ENCODE measurements at places on chromosomes 16 and 17. TPM values are rescaled to one million over a fixed set of nuclear protein-coding genes. Genes with fewer than 3 reads are reported as not detected.

The PIGS gene
- total RNA-seq = 64.2 TPM

The CBX8 gene
- 14.2 TPM for total RNA-seq

DNA sequence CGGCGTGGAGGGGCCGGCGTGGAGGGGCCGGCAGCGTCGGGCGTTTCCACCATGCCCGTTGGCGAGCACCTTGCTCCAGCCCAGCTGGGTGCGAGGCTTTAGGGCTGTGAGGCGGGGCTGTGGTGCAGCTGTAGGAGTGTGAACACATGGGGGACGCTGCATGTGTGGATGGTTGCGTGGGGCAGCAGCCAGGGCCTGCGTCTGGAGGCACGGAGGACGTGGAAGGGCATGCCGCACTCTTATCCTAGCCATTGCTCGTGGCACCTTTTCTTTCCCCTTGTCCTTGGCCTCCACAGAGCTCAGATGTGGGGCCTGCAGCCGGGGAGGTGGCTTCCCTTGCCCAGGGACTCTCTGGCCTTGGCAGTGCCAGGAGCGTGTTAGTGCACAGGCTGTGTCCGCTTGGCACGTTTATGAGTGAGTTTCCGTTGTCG lies 47.8 kb downstream of the PDPK1 start:
- H3K36me3 ChIP-seq = no peaks in the 10 kb centered on the region
- no peak overlapping the region for H3K27ac ChIP-seq
- no peaks in the 10 kb centered on the region for H3K27me3 ChIP-seq
- H3K4me1 ChIP-seq = no peaks in the 10 kb centered on the region
- DNase-seq = no peak

- no peaks in the 10 kb centered on the region for H3K36me3 ChIP-seq
- H3K4me3 ChIP-seq = no peak overlapping the region
- H3K27ac ChIP-seq = no peak overlapping the region
- no peak for DNase-seq
- H3K27me3 ChIP-seq = peaks cover 5% of the 10 kb centered on the region
- no peaks in the 10 kb centered on the region for H3K4me1 ChIP-seq
These were observed 455.1 kb downstream of the XYLT1 start for GRCh38 chr16:17015702-17016101.

DNA sequence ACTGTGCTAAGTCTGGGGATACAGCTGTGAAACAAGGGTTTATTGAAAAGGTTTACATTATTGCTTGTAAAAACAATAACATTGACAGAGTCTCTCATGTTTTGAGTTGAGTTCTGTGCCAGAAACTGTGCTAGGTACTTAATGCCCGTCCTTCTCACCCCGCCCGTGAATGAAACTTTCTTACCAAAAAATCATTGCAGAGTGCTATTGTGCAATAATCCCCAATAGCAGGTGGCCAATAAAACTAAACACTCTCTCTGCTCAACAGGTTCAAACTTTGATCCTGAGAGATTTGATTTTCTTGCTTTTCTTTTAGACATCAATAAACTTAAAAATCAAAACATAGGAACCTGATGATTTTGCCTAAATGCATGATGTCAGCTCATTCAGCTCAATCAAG lies 441.6 kb downstream of the HAPSTR1 start:
- H3K36me3 ChIP-seq = no peaks in the 10 kb centered on the region
- H3K4me1 ChIP-seq = no peaks in the 10 kb centered on the region
- peaks cover 3% of the 10 kb centered on the region for H3K27me3 ChIP-seq
- no peak overlapping the region for H3K4me3 ChIP-seq
- no peak overlapping the region for H3K27ac ChIP-seq

DNA sequence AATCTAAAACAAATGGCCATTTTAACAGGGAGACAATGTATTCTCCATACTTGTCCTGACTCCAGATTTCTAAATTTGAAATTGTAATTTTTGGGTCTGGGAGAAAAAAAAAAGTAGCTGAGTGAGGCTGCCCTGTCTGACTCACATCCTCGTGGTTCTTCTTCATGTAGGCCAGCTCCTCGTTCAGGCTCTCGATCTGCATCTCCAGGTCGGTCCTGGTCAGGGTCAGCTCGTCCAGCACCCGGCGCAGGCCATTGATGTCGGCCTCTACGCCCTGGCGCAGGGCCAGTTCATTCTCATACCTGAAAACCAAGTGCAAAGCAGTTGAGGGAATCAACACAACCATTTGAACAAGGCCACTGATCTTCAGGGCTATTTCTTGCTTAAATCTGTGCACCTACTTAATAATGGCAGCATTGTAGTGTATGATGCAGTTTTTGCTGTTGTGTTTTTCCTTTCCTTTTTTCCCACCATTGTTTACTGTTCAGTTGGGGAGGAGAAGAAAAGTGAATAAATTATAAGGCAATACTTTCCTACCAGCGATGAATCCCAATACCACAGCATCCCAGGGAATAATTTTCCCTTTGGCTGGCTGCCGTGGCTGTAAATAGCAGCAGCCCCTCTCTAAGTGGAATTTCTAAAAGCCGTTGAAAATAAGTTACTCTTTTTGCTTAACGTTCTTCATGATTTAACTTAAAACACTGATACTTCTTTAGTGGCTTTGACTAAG lies 2.2 kb downstream of the KRT12 start:
- H3K27ac ChIP-seq = no peak overlapping the region
- DNase-seq = no peak
- H3K27me3 ChIP-seq = no peaks in the 10 kb centered on the region
- no peaks in the 10 kb centered on the region for H3K4me1 ChIP-seq
- H3K36me3 ChIP-seq = no peaks in the 10 kb centered on the region

DNA sequence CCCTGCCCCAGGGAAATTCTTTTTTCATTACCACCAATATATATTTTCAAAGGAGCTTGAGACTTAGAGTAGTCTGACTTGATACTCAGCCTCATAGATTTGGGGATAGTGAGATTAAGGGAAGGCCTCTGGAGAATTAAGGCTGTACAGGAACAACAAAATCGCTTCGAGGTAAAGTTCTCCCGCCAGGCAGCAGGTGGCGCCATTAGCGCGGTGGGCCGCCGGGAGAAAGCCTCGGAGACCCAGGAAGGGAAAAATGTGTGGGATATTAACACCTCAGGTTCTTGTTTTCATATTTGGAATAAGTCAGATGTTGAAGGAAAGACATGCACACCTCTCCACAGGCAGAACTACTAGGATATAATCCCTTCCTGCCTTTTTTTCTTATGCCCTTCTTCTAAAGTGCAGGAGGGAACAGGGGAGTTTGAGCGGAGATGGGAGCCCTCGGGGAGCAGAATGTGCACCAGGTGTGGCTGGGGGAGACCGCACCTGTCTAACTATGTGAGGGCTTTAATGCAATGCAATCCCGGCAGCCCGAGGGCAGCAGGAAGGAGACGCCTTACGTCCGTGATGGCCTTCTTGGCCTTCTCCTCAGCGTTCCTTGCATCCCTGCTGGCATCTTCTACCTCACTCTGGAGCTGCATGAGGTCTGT lies 25.9 kb downstream of the MYH3 start:
- H3K36me3 ChIP-seq = no peaks in the 10 kb centered on the region
- H3K27ac ChIP-seq = no peak overlapping the region
- DNase-seq = no peak
- peaks cover 35% of the 10 kb centered on the region for H3K27me3 ChIP-seq

DNA sequence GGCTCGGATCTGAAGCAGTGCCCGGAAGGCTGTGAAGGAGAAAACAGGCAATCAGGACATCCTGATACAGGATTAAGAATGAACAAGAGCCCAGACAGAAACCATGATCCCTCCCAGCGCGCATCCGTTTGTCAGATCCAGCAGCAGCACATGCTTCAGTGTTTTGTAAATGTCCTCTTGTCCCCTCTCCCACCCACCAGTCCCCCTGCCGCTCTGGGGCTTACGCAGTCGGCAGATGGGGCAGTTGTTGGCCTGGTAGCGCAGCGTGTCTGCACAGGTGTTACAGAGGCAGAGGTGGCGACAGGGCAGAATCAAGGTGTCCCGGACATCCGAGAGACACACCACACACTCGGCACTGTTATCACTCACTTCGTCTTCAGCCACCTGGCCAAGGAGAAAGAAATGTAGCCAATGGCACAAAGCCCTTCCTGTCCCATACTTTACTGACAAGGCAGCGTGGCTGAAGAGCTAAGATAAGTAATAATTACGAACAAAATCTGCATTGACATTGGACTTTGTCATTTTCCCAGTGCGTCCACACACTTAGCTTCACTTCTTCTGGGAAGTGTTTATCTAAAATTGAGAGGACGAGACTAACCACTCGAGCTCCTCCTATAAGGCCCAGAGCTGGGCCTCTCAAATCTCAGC lies 20.7 kb upstream of the FOXJ1 start:
- no peak for DNase-seq
- H3K36me3 ChIP-seq = no peaks in the 10 kb centered on the region
- no peaks in the 10 kb centered on the region for H3K27me3 ChIP-seq
- no peaks in the 10 kb centered on the region for H3K4me1 ChIP-seq
- H3K27ac ChIP-seq = no peak overlapping the region
- H3K4me3 ChIP-seq = no peak overlapping the region

DNA sequence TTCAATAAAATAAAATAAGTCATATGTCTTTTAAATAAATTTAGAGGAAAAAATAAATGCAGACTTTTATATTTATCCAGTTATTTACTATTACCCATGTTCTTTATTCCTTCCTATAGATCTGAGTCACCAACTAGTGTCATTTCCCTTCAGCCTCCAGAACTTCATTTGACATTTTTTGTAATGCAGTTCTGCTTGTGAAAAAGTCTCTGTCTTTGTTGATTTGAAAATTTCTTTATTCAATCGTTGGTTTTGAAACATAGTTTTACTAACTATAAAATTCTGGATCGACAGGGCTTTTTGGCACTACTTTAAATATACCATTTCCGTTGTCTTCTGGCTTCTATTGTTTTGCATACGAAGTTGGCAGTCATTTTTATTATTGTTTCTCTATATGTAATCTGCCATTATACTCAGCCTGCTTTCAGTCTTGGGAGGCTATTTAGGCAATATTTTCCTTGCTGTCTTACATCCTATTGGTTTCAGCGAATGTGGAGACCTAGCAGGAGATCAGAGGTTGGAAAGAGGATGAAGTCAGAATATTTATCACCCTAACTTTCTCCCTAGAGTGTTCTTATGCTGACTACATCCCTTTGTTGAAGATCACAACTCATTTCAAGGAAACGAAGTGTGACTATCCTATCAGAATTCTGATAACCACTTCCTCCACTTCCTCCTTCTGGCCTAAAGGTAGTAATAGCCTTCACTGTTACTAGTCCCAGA lies 42.0 kb upstream of the SLC6A2 start:
- DNase-seq = no peak
- no peak overlapping the region for H3K4me3 ChIP-seq
- no peak overlapping the region for H3K27ac ChIP-seq
- no peaks in the 10 kb centered on the region for H3K4me1 ChIP-seq
- no peaks in the 10 kb centered on the region for H3K27me3 ChIP-seq

GRCh38 chr17:5283571-5284315 lies 1.7 kb downstream of the RABEP1 start:
- peak overlapping the region; percentile 20 for H3K27ac ChIP-seq
- H3K4me1 ChIP-seq = peaks cover 16% of the 10 kb centered on the region
- H3K27me3 ChIP-seq = no peaks in the 10 kb centered on the region
- H3K36me3 ChIP-seq = no peaks in the 10 kb centered on the region

DNA sequence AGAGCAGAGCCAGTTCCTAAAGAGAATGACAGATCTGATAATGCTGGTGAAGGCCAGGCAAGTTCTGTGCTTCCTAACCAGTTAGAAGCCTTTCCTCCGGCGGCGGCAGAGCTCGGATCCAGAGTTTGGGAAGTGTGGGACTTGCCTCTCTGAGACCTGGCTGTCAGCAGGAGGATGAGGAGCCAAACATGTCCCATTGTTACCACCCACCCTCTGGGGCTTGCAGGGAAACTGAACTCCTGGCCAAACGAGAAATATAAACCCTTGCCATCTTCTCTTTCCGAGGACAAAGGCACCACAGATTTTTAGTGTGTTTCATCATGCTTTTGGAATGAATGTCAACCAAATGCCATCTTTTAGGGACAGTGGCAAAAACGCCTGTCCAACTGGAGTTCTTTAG lies 80.2 kb upstream of the SMURF2 start:
- no peak overlapping the region for H3K4me3 ChIP-seq
- DNase-seq = no peak
- no peak overlapping the region for H3K27ac ChIP-seq

- DNase-seq = no peak
- H3K4me1 ChIP-seq = no peaks in the 10 kb centered on the region
- no peak overlapping the region for H3K4me3 ChIP-seq
- no peaks in the 10 kb centered on the region for H3K36me3 ChIP-seq
These were observed 267.4 kb upstream of the PSMD7 start for GRCh38 chr16:74029115-74029792.

- H3K36me3 ChIP-seq = no peaks in the 10 kb centered on the region
- DNase-seq = no peak
- no peaks in the 10 kb centered on the region for H3K27me3 ChIP-seq
- no peak overlapping the region for H3K27ac ChIP-seq
- 0 out of 2 replicates have a peak, but pooled peaks cover 2% of the 10 kb centered on the region for H3K4me1 ChIP-seq
These were observed 95.5 kb upstream of the ZNF469 start for GRCh38 chr16:88287219-88287618.

- no peaks in the 10 kb centered on the region for H3K36me3 ChIP-seq
- no peak for DNase-seq
- H3K4me3 ChIP-seq = no peak overlapping the region
- H3K27ac ChIP-seq = no peak overlapping the region
- H3K27me3 ChIP-seq = peaks cover 28% of the 10 kb centered on the region
- no peaks in the 10 kb centered on the region for H3K4me1 ChIP-seq
These were observed 10.9 kb upstream of the CCL8 start for GRCh38 chr17:34308371-34308770.

DNA sequence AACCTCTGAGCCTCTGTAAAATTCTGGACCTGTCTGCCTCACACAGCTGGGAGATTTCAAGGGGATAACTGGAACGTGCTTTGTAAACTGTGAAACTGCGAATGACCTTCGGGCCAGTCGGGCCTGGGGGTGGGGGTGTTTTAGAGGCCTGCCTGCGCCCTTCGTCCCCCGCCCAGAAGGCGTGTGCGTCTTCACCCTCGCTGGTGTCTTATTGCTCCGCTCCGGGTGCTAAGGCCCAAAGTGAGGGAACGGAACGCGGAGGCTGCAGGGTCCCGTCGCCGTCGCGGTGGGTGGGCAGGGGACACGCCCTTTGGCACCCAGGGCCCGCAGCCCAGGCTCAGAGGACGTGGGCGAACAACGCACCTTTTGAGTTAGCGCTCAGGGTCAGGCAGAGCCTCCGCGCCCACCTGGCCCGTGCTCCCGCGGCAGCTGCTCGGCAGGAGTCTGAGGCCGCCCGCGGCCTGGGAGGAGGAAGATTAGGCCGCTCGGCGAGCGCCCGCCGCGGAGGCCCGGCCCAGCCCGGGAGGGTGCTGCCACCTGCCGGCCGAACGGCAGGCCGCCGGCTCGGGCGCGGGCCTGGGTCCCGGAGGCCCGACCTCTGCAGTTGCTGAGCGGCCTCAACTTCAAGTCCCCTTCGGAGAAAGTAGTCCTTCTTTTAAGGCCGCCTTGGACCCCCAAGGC lies 29.7 kb downstream of the DCAKD start:
- peaks cover 4% of the 10 kb centered on the region for H3K4me1 ChIP-seq
- 0 out of 2 replicates have a peak, but pooled peaks cover 4% of the 10 kb centered on the region for H3K27me3 ChIP-seq
- H3K27ac ChIP-seq = no peak overlapping the region
- DNase-seq = no peak
- H3K4me3 ChIP-seq = no peak overlapping the region
- no peaks in the 10 kb centered on the region for H3K36me3 ChIP-seq

Data from PC-9 (cell line).